ENCODE measurements at places on chromosomes 12 and 14. TPM values are rescaled to one million over a fixed set of nuclear protein-coding genes. Genes with fewer than 3 reads are reported as not detected.

KCNC2 gene
- not detected for polyA plus RNA-seq

ZNF891 gene
- polyA plus RNA-seq, result 0.74 TPM

PPM1H gene
- 18.0 TPM for polyA plus RNA-seq

CD69 gene
- 0.24 TPM for polyA plus RNA-seq
